Iris pigment epithelial cell (primary cell): ENCODE measurements at places on chromosomes 12 and 14.

DNA sequence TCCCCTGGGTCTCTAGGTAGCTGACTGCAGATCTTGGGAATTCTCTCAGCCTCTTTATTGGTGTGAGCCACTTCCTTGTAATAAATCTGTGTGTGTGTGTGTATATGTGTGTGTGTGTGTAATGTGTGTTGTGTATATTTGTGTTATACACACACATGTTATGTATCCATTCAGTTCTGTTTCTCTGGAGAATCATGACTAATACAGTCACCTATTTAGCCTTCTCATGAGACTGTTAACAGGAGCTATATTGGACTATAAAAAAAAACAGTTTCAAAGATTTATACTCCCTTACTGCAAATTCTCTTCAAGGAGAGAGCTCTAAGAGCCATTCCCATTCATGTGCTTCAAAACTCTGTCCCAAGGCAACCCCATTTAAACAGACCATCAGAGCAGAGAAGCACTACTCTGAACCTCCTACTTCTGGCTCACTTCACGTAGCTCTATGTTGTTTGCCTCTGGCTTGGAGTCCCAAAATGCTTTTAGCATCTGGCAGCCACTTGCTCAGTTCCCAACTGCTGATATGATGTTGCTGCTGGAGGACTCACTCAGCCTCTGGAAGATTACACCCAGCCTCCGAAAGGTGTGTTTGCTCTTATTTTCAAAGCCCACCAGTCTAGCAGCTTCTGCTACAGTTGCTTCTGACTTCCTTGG, 48.7 kb upstream of the KITLG start:
- DNase-seq: no peak

- DNase-seq: peak; percentile 34
Observed at GRCh38 chr12:1044696-1045095, 53.7 kb downstream of the ERC1 start.

GRCh38 chr12:65996146-65996545, 134.4 kb downstream of the LLPH start:
- DNase-seq: no peak

DNA sequence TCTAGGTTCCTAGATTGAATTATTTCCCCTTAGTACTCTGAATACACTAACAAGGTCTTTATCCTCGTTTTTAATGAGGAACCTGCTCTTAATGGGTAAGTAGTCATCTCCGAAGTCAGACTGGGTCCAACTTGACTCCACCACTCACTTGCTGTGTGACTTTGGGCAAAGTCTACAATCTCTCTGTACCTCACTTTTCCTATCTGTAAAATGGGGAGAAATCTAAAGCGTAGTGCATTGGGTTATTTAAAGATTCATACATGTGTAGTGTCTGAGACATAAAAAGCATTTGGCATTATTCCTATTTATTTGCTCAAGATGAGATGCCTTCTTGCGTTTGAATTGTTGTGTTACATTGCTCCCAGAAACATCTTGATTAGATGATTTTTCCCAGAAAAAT, 51.5 kb downstream of the GTF2A1 start:
- DNase-seq: no peak

DNA sequence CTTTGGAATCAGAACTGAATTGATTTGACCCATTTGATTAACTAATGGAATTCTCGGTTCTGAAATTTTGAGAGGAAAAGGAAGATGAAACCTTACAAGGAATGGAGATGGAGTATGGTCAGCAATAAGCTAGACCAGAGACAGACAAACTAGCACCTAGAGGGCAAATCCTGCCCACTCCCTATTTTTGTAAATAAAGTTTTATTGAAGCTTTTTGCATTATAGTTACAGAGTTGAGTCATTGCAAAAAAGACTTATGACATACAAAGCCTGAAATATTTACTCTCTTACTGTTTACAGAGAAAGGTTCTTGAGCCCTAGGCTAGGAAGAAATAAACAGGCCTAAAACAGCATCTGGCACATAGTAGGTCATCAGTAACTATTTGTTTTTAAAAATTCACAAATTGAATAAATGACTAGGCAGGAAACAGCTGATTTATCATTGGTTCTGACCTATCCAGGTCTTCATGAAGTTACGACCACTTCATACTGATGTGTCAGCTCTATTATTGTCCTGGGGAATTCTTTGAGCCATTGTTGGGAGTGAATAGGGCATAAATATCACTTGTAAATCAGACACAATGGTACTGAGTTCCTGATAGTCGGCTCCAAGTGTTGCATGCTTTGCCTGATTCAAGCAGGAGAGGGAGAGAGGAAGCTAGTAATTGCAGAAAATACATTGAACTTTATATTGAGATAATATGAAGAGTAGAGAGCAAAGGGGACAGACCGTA, 14.6 kb upstream of the STAB2 start:
- no peak for DNase-seq

DNA sequence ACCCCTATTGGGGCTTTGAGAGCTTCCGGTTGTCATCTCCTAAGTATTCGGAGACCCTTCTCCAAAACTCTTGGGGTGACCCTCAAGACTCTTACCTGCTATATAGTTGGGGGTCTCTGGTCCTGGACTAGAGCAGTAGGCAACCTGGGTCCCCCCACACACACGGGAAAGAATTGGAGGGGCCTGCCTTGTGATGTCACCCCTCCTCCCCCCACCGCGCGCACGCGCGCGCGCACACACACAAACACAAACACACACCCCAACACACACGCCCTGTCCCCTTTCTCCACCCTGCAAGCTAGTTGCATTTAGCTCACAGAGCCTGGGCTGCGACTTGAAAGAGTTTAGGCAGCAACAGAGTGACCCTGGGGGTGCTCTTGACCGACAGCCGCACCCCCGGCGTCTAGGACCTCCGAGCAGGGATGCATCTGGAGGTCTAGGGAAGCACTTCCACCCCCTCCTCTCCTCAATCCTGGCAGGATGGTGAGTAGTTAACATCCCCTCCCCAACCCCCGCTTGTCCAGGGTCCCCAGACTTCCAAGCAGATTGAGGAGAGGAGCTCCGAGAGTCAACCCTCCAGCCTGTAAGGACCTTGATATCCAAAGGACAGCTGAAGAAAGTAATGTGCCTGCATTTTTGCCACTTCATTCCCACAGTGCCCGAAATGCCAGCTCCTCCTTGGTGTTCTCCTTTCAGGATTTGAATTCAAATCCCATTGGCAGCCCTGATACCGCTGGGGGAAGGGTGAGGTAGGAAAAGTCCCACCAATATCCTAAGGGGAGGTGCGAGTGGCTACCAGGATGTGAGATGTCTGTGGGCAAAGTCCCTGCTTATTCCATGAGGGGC, 1.4 kb upstream of the DNAJC14 start:
- peak; percentile 64 for DNase-seq

- DNase-seq: peak; percentile 88
Observed at GRCh38 chr14:31205681-31206535, 1.7 kb downstream of the HECTD1 start.

DNA sequence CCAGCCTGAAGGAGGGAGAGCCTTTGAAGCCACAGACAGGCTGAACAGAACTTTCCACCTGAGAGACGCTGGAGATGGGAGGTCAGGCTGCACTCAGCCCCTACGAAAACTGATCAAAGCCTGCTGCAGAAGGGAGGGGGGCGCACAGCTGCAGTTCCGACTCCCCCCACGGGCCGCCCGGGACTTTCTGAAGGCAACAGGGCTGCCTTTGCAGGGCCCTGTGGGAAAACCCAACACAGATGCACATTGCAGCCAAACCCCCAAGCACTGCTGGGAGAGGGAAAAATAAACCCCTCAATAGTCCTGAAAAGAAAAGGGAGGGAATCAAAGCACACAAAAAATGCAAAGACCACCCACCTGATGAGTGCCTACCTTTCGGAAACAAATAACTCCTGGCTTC, 290.6 kb downstream of the ZFP36L1 start:
- DNase-seq: no peak

DNA sequence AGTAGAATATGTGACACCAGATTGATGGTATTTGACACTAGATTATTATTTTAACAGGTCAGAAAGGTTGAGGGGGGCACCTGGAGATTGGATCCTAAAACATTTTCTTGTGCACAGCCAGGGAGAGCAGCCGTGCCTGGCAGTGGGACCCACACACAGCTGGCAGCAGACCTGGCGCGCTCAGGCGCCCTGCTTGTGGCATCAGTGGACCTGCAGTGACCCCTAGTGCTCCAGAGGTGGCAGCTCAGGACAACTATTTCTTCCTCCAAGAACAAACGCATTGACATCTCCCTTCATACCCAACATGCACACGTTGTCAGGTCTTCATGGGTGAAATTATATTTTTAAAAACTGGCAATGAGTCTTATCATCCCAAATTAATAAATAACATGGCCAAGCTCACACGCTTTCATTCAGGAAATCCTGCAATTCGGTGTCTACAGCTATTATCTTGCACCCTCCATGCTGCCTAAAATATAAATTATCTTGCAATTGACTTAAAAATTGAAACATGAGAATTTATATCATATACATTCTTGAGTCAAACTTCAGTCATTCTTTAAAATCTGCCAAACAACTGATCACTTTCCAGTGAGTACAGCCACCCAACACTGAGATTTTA, 7.7 kb upstream of the TMEM132D start:
- DNase-seq: peak; percentile 60

- DNase-seq: peak; percentile 96
Observed at GRCh38 chr12:79127271-79127751, 262.7 kb downstream of the SYT1 start.

GRCh38 chr12:132523576-132524331, 33.8 kb downstream of the FBRSL1 start:
- DNase-seq: peak; percentile 40

DNA sequence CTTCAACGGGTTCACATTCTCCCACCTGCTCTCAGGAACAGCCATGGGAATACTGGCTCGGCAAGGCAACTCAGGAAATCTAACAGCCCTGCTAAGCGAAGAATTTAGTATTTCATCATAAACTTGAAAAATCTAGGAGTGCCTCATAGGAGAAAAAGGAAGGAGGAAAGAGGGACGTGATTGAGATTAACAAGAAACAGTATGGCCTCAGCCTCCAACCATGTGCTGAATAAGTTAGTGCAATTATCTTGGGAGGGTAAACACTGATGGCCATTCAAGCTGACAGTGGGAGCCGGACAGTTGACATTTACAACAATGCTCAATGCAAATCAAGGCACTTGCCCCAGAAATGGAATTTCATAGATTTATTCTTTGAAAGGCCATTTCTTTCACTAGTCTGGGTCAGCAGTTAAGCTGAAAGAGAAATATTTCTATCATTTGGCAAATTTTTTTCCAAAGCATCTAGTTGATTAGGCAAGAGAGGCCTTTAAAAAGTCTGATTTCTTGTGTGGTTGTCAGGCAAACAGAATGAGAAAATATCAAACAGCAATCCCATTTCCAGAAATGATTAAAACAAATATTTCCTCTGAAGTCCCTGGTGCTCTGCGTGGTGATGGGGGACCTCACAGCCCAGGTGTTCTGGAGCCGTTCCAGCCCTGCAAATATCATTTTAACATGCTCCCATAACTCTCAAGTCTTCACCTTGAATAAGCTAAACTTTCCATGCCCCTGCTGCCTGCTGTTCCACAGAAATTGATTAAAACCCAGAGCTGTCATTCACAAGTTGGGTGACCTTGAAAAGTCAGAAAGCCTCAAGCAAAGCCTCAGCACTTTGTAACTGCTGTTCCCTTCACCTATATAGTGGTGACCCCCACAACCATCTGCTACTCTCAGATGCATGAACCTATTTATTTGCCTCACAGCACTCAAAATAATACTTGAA, 121.6 kb downstream of the PHLDA1 start:
- DNase-seq: no peak

DNA sequence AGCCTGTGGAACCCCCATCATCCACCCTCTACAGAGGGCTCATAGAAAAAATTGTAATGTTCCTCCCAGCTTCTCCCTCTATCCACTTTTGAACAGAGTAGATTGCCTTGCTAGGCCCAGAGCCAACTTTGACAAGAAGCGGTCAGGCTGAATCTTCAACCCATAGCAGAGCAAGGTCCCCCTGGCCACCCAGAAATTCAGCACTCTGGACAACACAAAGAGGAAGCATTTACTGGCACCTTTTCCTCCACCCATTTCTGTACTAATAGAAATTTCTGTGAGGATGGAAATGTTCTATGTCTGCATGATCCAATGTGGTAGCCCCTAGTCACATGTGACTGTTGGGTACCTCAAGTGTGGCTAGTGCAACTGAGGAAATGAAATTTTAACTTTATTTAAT, 42.7 kb upstream of the OXA1L start:
- no peak for DNase-seq

DNA sequence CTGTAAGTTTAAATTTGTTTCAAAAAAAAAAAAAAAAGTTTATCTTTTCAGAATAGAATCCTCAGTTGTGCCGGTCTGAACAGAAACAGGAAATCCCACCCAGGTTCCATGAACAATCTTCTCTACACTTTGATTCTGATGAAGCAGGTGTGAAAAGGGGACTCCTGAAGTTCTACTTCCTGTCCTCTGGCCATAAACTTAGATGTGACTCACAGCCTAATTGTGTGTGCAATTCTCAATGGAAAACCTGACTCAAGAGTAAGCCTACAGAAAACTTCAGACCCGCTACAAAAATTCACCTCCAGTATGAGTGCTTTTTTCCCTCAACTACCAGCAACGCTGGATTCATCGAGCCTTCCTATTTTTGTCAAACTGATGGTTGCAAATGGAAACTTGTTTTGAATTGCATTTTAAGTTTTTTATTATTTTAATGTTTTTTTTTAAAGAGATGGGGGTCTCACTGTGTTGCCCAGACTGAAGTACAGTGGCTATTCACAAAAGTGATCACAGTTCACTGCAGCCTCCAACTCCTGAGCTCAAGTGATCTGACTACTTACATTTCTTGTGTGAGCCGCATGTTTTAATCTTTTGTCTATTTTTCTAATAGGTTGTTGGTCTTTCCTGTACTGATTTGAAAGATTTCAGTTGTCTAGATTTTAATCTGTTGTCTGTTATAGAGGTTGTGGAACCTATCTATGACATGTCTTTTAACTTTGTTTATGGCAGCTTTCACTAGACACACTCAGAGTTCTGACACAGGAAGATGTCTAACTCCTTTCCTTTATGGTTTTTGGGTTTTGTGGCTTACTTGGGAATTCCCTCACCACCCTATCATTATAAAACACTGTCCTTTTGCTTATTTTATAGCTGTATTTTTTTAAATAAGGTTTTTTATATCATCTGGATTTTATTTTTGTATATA, 37.6 kb downstream of the ATG14 start:
- peak; percentile 88 for DNase-seq

- no peak for DNase-seq
Observed at GRCh38 chr12:47186246-47186645, 106.5 kb upstream of the AMIGO2 start.

DNA sequence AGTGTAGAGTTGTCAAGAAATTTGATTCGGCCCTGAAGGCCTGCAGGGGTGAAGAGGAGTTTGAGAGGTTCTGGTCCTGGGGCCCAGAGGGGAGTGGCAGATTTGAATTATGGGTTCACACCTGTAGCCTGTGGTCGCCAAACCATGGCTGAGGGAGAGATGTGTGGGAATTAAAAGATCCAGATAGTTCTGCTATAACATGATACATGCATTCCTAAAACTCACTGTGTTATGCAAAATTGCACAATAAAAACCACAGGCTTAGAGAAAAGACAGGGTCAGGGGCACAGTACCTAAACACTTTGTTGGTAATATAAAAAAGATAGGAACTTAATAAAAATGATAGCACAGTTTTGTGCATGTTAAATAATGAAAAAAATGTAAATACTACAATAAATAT, 106.2 kb downstream of the TMEM30B start:
- peak; percentile 90 for DNase-seq

GRCh38 chr14:22919601-22919921, 612 bp upstream of the RBM23 start:
- no peak for DNase-seq

- no peak for DNase-seq
Observed at GRCh38 chr12:85782711-85783110, 53.5 kb downstream of the RASSF9 start.

- DNase-seq: no peak
Observed at GRCh38 chr14:22122227-22122818, 448.7 kb upstream of the OR4E1 start.
